ENCODE measurements at places on chromosomes 3 and 15.

DNA sequence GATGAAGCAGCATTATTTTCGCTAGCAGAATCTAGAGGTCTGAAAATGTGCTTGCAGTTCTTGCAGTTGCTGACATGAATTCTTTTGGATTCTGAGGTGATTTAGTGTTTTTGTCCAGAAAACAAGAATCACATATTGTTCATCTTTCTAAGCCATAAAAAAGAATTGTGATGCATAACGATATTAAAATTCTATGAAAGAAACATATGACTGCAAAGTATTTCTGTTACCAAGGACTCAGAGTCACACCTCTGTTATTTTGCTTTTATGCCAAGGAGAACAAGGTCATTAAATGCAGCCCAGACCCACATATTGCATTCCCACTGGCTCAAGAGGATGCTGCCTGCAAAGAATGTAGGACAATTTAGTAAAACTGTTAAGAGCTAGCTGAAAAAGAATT, 299.8 kb upstream of the GPR149 start:
- no peak for DNase-seq

DNA sequence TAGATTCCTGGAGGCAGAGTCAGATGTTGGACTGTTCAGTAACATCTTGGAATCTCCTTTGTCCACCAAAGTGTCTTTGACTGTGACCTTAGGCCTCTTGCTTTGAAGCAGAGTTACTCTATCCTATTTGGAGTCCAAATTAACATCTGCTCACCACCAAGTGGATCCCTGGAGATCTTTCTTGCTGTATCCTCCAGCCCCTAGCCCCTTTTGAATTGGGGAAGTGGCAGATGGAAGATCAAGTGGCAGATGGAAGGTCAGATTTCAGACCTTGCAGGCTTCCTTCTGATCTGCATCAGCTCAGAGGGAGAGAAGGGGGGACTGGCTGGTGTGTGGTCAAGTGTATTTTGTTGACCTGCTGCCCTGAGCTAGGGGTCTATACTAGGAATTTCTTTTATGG, 125.0 kb upstream of the ROPN1 start:
- no peak for DNase-seq

- no peak for DNase-seq
Observed at GRCh38 chr15:25534293-25534692, 95.5 kb upstream of the UBE3A start.

DNA sequence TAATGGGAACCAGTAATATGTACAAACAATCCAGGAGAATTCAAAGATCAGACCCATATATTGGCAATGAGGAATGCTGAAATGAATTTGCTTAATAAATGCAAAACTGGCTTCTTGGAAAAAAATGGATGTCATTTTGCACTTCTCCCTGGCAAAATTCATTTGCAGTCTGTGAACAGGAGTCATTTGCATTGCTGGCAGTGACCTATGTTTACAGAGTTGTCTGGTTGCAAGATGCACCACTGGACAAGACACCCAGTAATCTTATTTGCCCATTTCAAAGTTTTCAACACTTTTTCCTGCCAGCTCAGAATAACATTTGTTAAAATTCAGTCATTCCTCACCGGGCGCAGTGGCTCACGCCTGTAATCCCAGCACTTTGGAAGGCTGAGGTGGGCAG, 123.5 kb upstream of the KCNAB1 start:
- DNase-seq, result no peak

DNA sequence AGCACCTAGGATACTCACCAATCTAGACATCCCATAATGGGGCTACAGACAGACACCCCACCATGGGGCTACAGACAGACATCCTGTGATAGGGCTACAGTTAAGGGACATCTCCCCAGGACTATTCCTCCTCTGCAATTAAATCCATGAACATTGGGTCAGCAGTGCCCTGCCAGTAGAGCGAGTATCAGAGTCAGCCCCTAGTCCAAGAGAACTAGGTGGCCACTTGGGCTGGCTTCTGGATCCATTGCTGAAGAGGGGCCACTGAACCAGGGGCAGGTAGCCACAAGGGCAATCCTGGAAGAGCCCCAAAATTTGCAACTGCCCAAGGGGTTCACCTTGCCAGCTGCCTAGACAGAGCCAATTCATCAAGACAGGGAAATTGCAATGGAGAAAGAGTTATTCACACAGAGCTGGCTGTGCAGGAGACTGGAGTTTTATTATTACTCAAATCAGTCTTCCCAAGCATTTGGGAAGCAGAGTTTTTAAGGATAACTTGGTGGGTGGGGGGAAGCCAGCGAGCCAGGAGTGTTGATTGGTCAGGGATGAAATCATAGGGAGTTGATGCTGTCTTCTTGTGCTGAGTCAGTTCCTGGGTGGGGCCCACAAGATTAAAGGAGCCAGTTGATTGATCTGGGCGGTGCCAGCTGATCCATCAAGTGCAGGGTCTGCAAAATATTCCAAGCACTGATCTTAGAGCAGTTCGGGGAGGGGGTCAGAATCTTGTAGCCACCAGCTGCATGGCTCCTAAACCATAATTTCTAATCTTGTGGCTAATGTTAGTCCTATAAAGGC, 170.2 kb upstream of the SMAD3 start:
- DNase-seq, result no peak

Data from activated CD4-positive, alpha-beta T cell treated with anti-CD3 and anti-CD28 coated beads, Interleukin-2, amount 50 U/mL, for 48 hours (primary cell).